ENCODE measurements at places on chromosomes 13 and 19.

DNA sequence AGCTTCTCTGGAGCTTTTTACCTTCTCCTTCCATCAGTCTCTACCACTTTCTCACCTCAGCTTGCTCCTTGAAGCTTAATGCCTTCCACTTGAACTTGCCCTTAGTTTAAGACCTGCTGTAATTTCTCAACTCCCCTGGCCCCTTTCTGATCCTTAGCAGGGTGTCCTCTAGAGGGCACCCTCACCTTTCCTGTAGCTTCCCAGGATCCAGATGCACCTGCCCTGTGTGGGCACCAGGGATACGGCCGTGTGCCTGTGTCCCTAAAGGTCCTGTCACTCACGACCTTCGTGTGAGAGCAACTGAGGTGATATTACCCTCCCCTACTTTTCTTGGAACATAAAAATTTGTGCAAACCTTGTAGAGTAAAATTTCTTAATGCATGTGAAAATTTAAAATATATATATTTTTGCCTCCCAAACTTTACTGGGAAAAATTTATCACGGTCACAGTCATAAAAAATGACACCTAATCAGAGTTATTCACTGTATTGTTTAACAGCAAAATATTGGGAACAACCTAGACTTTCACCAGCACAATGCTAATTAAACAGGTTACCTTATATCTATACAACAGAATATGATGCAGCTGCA lies 46.4 kb downstream of the PSG3 start:
- DNase-seq = no peak

- no peak for DNase-seq
These were observed 109.5 kb downstream of the UBL3 start for GRCh38 chr13:29740961-29741360.

DNA sequence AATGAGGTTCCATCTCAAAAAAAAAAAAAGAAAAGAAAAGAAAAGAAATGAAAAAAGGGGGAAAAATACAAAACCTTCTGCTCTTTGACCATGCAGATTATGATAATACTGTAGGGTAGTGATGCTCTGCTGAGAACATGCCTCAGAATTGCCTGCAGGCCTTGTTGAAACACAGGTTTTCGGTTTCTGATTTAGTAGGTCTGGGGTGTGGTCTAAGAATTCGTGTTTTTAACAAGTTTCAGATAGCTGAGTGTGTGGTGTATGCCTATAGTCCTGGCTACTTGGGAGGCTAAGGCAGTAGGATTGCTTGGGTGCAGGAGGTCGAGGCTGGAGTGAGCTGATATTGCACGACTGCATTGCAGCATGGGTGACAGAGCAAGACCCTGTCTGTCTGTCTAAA lies 14.9 kb upstream of the CYP2B6 start:
- no peak for DNase-seq

DNA sequence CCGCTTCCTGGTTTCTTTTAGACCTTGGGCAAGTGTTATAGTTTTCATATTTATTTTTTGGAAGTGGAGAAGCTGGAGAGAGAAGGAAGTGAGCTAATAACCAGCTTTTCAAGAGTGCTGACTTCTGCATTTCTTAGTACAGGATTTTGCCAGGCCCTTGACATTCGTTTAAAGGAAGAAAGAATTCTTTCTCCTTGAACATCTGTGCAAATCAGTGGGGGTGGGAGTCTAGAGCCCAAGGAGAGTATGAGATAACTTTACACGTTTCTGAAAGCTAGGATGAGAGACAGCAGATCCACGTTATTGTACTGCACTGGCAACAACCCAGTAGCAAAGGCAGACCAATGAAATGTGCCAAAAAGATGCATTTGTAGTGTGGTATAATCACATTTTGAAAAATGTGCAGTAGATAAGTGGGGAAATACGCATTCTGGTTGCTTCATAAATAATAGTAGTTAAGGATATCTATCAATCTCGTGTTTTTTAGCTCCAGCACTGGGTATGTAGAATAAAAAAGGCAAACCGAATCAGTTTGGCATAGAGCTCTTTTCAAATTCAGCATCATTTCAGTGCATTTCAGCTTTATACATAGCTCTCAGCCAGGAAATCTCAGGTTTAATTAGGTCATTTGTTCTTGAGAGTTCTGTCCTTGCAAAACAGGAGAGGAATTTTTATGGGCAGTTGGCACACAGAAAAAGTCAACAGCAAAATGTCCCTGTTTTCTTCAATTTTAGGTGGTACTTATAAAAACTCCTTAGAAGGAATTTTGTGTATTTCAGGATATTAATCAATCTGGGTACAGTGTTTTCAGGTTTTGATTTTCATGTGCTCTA lies 4.3 kb downstream of the RNF113B start:
- no peak for DNase-seq

- no peak for DNase-seq
These were observed 83.4 kb downstream of the ATP8A2 start for GRCh38 chr13:25455146-25455545.

GRCh38 chr19:10764340-10764894 lies 46.5 kb downstream of the DNM2 start:
- DNase-seq = no peak

DNA sequence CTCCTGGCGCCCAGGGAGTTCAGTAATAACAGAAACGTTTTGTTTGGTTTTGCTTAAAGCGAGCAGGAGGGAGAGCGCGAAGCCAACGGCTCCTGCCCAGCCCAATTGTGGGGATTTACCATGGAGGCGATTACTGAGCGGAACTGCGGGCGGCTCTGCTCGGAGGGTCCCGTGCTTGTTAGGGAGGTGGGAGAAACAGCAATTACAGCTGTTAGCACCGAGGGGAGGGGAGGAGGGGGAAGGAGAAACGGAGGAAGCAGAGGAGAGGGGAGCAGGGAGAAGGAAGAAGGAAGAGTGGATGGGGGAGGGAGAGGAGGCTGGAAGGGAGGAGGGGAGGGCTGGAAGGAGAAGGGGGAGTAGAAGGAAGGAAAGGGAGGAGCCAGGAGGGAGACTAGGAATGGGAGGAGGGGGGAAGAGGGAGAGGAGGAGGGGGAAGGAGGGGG lies 7.7 kb upstream of the ONECUT3 start:
- no peak for DNase-seq

- no peak for DNase-seq
These were observed 80.7 kb downstream of the ATP11A start for GRCh38 chr13:112770504-112770903.

DNA sequence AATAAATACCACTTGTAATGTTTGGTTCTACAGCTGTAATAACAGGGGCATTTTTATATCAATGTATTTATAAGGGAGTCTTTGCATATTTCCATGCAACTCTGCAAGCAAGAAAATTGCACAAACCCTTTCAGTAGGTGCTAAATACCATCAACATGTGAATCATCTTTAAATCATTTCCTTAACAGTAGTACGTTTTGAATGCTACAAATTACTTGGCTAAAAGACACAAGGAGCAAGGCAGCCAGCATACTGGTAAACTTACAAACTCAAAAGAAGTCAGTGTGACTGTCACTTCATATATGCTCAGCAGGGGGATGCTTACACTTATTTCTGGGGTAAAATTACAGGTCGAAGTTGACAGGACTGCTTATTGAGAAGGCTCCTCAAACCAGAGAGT lies 402.4 kb downstream of the EFNB2 start:
- no peak for DNase-seq

DNA sequence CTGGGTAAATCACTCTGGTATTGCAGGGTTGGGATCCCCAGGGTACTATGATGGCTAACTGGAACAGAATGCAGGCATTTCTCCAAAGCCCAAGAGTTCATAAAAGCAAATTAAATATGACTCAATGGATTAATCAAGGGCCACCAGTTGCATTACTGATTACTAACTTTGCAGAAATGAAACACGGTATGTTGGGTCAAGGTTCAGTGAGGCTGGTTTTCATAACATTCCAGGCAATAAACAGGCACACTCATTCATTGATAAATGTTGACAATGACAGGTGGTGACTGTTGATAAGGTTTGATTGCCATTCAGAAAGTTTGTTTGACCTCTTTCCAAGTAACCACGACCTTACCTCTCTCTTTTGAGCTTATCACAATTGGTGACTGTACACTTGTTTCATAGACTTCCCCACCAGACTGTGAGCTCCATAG lies 506 bp upstream of the AP1M1 start:
- no peak for DNase-seq

DNA sequence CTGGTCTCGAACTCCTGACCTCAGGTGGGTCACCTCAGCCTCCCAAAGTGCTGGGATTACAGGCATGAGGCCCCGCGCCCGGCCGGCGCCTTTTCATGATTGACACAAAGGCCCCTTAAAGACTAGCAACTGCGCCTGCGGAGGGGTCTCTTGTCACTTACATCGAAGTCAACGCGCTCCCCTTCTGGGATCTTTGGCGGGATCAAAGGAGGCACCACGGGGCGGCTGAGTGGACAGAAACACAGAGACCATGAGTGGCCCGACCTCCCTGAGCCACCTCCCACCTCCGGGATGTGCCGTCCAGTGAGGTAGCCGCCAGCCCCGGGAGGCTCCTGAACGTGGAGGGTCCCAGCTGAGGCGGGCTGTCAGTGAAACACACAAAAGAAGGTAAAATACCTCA lies 7.3 kb downstream of the TNNT1 start:
- DNase-seq = no peak

DNA sequence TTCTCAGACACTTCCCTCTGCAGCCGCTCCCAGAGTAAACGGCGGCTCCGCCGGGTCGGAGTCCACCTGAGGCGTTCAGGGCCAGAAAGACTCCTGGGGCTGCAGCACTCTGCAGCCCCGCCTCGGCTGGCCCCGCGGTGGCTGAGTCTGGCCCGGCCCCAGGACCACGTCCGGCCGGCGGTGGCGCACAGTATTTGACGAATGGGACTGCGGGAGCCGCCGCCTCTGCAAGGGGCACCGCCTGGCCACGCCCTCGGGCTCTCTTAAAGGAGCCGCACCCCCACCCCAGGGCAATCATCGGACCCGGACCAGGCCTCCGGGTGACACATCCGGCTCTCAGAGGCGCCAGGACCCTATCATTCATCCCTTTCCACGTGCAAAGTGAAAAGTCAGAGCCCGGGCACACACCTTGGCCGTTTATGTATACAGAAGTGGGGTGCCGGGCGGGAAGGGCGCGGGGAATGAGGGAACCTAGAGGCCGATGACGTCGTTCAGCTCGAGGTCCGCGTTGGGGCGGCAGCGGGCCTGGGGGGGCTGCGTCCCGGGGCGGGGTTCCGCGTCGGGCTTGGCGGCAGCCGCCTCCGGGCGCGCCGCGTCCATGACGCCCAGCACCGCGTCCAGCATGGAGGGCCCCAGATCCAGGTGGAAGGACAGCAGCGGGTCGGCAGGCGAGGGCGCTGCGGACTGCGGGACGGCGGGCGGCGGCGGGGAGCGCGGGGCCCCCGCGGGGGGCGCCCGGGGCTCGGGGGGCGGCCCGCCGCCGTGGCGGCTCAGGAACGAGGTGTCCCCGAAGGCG lies 1.2 kb upstream of the LENG9 start:
- peak; percentile 16 for DNase-seq

DNA sequence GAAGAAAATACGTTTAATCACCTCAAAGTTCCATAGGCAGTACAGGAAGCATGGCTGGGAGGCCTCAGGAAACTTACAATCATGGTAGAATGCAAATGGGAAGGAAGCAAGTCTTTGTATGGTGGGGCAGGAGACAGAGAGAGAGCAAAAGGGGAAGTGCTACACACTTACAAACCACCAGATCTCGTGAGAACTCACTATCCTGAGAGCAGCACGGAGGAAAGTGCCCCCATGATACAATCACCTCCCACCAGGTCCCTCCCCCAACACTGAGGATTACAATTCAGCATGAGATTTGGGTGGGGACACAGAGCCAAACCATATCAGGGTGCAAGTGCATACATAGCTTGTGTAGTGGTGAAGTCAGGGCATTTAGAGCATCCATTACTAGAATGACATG lies 92.3 kb upstream of the ANKRD10 start:
- DNase-seq = no peak

DNA sequence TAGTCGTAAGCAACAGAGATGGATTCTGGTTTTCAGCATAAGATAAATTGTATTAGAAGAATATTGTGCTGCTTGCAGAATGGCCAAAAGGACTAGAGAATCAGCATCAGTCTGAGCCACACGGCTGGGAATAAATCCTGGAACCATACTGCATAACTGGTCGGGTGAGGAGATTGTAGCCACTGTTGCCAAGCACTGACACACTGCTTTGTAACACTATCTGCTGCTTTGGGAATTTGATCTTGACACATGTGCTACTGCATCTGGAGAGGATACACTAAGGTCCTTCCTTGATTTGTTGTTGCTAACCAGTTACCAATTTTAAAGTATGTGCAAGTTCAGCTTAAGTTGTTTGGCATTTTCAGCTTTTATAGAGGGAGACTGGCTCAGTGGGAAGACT lies 1.9 kb downstream of the HNRNPA1L2 start:
- DNase-seq = no peak

GRCh38 chr13:38767506-38768265 lies 80.8 kb downstream of the FREM2 start:
- DNase-seq = no peak

DNA sequence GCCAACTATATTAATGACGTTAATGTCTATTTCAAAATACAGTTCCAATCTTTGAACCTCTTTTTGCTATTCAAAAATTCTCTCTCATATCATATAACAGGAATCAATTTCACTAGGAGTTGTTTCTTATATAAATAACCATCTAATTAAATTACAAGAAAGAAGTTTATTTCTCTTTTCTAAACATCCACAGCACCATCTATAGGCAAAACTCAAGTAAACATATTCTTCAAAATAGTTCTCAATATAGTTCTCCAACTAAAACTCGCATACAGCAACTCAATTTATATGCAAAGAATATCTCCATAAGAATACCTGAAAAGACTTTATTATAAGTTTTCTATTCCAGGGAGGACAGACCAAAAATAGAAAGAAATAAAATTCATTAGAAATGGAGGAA lies 65.6 kb downstream of the RBM26 start:
- no peak for DNase-seq

DNA sequence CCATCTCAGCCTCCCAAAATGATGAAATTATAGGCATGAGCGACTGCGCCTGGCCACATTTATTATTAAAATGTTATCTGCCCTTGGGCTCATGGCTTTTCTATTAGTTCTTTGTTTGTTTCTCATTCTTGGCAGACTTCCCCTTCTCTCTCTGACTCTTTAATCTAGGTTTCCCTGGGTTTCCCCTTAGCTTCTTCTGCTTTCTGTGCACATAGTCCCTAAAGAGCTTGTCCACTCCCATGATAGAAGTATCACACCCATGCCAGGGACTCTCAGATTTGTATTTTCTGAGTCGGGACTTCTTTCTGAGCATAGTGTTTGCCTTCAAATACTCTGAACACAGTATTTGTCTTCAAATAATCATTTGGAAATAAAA lies 38.6 kb upstream of the ITM2B start:
- no peak for DNase-seq

DNA sequence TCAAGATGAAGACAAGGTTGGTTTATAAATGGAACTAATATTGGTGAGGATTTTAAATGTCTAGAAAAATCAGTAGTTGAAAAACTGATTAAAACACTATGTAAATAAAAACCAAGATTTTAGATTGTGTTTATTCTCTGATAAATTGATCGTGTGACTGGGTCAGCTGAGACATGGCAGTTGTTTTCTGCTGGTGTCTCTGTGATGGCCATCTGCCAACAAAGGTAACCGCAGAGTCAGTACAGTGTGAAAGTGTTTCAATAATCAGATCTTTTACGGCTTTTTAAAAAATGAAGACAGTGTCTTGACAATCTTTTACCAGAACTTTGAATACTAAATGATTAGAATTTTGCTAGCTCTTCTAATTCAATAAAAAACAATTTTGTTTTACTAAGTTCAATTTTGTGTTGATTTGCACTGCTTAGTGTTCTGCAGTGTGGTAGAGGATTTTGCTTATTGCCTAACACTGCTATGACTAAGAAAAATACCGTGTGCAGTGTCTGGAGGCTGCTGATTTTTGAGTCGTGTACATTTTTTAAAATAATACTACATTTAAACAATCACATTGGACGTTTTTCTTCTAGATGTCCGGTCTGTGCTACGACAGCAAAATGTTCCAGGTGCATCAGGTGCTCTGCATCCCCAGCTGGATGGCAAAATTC lies 32.7 kb upstream of the GPR183 start:
- DNase-seq = no peak

Data from stimulated activated CD4-positive, alpha-beta T cell treated with anti-CD3 and anti-CD28 coated beads, TNF-alpha, amount 100 ng/mL, for 1 hour (primary cell).